Urinary bladder (tissue), 4 donors: ENCODE measurements at places on chromosomes 6 and 20. TPM values are rescaled to one million over a fixed set of nuclear protein-coding genes. Genes with fewer than 3 reads are reported as not detected.

The POM121L2 gene
- 0.03 TPM for polyA plus RNA-seq

The DEFB124 gene
- 0.52 TPM for polyA plus RNA-seq

The HSPA12B gene
- polyA plus RNA-seq: 11.8 TPM

The GNMT gene
- 0.52 TPM for polyA plus RNA-seq

The BTNL2 gene
- polyA plus RNA-seq: not detected

The HLA-DQB1 gene
- polyA plus RNA-seq: 36.1 TPM

The ZNF334 gene
- 2.6 TPM for polyA plus RNA-seq

The RIPPLY2 gene
- polyA plus RNA-seq: 2.5 TPM

The TMC2 gene
- polyA plus RNA-seq: 0.34 TPM

The CYP24A1 gene
- polyA plus RNA-seq: 2.2 TPM

The PDE7B gene
- 9.3 TPM for polyA plus RNA-seq

GRCh38 chr20:38434770-38435554 lies at the start of gene SNHG17:
Gene SNHG17, minus strand, starts transcription at chr20:38435328.
- DNase-seq: peak; percentile 77

DNA sequence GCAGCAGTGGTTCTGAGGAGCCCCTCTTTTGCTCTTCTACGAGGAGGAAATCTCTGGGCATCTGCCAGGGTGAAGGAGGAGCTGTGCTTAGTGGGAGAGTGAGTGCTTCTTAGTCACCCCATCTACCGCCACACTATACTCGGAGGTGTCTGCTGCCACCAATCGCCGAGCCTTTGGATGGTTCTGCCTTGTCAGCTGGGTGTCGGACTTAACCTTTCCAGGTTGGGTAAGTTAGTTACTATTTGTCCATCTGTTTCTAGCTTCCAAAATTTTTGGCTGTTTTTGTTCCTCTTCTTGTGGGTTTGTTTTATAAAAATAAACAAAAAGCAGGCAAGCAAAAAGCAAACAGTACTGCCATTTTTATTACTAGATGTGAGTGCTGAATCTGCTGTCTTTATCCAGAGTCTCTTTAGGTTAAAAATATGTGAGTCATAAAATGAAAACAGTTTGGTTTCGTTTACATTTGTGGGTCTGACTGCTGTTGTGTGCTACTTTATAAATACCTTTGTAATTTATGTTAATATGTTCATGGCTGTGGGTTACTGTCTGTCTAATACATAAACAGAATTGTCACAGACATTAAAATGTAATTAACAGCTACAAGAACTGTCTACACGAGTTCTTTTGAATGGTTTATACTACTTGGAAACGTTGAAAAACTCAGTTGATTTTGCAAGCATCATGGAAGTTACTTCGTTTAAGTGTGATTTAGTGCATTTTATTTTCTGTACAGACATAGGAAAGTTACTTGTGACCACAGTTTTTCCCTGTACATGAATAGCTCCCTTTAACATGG lies 89.2 kb downstream of the ARID1B start:
- DNase-seq: no peak

DNA sequence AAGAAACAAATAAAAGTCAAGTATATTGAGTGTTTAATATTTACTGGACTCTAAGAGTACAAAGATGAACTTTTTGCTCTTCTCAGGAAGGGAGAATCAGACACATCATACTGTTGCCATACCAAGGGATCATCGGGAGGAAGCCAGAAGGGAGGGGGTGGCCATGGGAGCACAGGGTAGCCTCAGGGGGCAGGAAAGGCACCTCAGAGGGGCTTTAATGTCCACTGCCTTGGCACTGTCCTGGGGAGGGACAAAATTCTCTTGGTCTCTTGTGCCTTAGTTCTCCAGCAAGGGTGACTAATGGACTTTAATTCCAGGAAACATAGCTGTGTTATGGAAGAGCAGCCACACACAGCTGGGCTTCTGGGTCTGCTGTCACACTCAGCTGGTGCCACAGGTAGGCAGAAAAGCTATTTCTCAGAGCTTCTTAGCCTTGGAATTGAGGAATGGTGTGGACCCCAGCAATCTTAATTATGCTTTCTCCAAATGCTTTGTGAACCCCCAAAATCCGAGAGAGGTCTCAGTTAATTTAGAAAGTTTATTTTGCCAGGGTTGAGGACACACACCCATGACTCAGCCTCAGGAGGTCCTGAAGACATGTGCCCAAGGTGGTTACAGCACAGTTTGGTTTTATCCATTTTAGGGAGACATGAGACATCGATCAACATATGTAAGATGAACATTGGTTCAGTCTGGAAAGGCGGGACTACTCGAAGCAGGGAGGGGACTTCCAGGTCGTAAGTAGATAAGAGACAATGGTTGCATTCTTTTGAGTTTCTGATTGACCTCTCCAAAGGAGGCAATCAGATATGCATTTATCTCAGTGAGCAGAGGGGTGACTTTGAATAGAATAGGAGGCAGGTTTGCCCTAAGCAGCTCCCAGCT lies 53.2 kb downstream of the MRAP2 start:
- DNase-seq: no peak

DNA sequence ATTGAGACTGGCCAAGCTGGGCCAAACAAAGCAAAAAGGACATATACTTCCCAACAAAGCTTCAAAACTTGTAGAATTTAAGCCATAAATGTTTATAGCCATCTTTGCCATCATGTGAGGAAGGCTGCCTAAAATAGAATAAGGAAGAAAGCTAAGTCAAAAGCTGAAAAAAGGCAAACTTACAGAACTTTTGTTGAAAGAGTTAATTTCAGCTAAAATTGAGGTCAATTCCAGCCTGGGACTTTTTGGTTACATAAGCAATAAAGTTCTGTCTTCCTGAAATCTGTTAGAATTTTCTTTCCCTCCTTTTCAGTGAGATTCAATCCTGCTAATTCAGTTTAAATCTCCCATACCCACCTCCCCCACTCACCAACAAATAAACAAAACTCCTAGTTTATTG lies 227.9 kb upstream of the MARCKS start:
- no peak for DNase-seq

DNA sequence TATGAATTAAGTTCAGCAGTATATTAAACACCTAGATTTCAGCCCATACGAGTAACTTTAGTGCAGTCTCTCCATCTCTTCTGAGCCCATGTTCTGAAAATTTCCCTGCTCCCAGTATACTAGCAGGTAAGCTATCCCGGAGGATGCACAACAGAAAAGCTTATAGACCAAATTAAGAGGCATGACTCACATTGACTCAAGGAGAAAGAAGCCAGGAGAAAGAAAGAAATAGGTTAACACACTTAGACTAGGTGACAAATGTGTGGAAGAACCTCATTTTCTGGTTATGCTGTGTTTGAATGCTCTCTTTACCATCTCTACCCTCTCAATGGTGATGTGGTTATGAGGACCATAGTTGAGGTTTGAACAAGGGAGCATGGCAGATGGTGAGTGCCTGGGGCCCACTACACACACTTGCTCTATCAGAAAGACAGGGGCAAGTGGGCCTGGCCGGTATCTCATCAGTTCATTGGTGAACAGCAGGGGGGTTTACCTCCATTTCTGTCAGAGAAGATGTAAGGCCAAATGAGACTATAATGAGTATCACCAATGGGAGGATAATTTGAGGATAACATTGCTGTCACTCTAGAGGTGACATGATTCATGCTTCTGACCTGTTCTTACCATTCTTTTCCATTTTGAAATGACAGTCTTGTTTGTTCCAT lies 902.3 kb upstream of the FLRT3 start:
- DNase-seq: no peak

DNA sequence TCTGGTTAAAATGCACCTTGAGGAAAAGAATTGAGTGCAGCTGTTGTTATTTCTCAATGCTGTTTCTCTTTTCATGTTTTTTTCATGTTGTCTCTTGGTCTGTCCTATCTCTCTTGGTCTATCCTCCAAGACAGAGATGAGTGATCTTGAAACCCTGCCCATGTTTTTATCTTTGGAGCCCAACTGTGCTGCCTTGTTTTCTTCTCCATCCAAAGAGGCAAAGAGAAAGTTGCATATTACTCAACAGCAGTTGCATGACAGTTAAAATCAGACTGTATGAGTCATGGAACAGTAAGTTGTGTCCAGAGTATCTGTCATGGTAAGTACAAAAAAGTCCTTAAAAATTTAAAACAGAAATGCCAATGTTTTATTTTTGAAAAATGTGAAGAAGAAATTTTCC lies 26.2 kb downstream of the BCAS1 start:
- no peak for DNase-seq

GRCh38 chr6:24255676-24256075 lies 102.2 kb downstream of the DCDC2 start:
- DNase-seq: no peak

GRCh38 chr6:170086639-170087420 lies 204.0 kb downstream of the DLL1 start:
- no peak for DNase-seq

GRCh38 chr6:11219400-11219834 lies 13.1 kb downstream of the NEDD9 start:
- DNase-seq: no peak

DNA sequence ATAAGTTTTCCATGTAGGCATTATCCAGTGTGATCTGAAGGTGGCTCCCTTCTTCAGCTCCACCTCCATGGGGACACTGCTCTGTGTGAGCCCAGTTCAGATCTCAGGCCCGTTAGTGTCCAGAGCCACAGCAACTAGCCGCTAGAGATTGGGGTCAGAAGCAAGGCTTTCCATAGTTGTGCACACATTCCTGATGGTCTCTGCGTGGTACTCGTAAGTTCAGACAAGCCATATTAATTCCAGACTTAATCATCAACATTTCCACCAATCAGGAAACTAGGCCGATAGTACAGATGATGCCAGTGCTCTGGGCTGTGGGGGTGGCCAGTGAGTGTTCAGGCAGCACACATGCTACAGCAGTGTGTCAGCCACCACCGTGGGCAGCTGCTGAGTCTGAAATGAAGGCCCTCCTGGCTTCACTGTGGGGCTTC lies 17.5 kb upstream of the SYNCRIP start:
- no peak for DNase-seq

DNA sequence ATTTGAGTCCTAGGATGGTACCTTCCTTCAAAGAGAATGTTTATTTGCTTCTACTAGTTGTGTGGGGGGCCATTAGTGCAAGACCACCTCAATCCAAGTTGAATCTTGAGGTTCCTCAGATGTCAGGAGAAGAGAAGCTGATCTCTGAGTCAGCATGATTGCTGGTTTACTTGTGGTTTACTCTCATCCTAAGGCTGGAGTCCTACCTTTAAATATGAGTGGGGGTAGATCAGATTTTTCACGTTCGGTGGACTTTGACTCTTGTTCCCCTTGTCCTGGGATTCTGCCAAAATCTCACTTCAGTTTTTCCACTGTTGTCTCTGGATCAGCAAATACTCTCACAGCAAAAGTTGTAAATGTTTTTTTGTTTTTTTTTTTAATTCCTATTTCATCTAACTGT lies 84.6 kb upstream of the F13A1 start:
- no peak for DNase-seq

GRCh38 chr6:21277601-21278374 lies 315.8 kb upstream of the SOX4 start:
- DNase-seq: no peak

DNA sequence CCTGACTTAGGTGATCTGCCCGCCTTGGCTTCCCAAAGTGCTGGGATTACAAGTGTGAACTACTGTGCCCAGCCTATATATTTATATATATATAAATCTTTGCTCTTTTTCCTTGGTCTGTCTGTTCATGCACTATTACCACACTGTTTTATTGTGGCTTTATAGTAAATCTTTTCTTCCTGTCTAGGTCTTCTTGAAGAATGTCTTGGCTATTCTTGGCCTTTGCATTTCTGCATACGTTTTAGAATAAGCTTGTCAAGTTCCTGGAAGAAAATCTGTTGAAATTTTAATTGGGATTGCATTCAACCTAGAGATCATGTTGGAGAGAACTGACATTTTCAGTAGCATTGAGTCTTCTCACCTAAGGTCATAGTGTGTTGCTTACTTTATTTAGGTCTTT lies 37.1 kb downstream of the MYO6 start:
- no peak for DNase-seq

DNA sequence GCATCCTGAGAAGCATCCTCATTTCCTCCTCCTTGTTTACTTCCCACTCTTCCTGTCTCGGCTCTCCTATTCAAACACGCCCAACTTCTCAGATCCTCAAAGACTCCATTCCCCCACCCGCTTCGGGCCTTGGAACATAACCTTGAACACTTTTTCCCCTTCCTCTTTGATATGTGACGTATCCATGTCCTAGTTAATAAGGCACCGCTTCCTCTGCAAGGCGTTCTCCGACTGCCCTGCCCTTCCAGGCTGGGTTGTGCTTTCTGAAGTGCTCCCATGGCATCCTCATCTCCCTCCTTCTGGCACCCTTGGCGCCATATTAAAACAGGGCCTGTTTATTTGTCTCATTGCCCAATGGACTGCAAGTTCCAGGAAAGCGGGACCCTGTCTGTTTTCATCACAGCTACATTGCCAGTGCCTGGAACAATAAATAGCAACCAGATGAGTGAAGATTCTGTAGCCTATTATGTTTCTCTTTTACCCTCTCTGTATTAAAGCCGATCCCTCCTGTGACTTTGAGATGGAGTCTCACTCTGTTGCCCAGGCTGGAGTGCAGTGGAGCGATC lies 115.3 kb upstream of the TRAF3IP2 start:
- no peak for DNase-seq

- no peak for DNase-seq
Observed at GRCh38 chr6:142455957-142456589, 154.3 kb downstream of the ADGRG6 start.

- DNase-seq: no peak
Observed at GRCh38 chr6:164075981-164076615, 661.6 kb downstream of the QKI start.

- no peak for DNase-seq
Observed at GRCh38 chr6:35739645-35740524, 3.1 kb downstream of the ARMC12 start.

GRCh38 chr6:97032955-97033354 lies 108.4 kb downstream of the KLHL32 start:
- no peak for DNase-seq

DNA sequence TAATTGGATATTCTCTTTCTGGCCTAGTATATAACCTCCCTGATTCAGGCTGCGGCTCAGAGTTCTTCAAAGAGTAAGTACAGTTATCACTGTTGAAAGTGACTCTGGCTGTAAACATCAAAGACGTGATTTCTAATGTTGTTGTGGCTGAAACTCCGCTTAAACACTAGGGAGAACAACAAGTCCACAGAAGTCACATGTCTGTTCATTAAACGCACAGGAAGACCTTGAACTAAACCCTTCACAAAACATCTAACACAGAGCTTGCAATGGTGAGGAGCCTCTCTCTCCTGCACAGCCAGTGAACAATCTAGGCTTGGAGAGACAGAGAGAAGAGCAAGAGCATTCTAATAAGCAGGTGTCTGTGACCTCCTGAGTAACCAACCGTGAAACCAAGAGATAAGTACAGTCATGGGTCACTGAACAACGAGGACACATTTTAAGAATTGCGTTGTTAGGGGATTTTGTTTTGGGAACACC lies 249.3 kb downstream of the PRKN start:
- no peak for DNase-seq
